Activated CD4-positive, alpha-beta T cell treated with anti-CD3 and anti-CD28 coated beads, Interleukin-2, amount 50 U/mL, for 48 hours (primary cell): ENCODE measurements at places on chromosomes 1 and 21.

GRCh38 chr1:171784784-171785183 is 3.3 kb downstream of the METTL13 start:
- DNase-seq = no peak

DNA sequence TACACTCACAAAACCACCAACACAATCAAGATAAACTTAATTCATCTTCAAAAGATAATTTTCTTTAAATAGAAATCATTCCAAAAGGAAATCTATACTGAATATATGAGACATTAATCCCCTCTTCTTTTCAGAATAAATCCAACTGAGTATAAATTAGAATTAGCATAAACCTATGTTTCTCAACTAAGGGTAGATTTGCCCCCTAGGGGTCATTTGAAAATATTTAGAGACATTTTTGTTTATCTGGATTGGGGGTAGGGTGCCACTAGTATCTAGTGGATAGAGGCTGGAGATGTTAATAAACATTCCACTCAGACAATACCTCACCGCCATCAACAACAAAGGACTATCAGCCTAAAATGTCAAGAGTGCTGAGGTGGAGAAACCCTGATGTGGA is 6.5 kb upstream of the TNFSF4 start:
- DNase-seq = no peak

- DNase-seq = no peak
Measured at GRCh38 chr1:246687002-246687401, 37.2 kb upstream of the SCCPDH start.

- no peak for DNase-seq
Measured at GRCh38 chr1:211547710-211548109, 31.3 kb downstream of the SLC30A1 start.

- no peak for DNase-seq
Measured at GRCh38 chr21:46356494-46357334, 32.8 kb downstream of the PCNT start.

GRCh38 chr1:239276051-239276450 is 110.3 kb upstream of the CHRM3 start:
- DNase-seq = no peak

GRCh38 chr21:46028573-46029091 is 47.1 kb downstream of the COL6A1 start:
- DNase-seq = no peak

- no peak for DNase-seq
Measured at GRCh38 chr1:176177764-176178163, 29.3 kb downstream of the COP1 start.

- no peak for DNase-seq
Measured at GRCh38 chr1:238023137-238023536, 132.4 kb upstream of the ZP4 start.

- no peak for DNase-seq
Measured at GRCh38 chr1:31761883-31762282, 2.3 kb downstream of the ADGRB2 start.

DNA sequence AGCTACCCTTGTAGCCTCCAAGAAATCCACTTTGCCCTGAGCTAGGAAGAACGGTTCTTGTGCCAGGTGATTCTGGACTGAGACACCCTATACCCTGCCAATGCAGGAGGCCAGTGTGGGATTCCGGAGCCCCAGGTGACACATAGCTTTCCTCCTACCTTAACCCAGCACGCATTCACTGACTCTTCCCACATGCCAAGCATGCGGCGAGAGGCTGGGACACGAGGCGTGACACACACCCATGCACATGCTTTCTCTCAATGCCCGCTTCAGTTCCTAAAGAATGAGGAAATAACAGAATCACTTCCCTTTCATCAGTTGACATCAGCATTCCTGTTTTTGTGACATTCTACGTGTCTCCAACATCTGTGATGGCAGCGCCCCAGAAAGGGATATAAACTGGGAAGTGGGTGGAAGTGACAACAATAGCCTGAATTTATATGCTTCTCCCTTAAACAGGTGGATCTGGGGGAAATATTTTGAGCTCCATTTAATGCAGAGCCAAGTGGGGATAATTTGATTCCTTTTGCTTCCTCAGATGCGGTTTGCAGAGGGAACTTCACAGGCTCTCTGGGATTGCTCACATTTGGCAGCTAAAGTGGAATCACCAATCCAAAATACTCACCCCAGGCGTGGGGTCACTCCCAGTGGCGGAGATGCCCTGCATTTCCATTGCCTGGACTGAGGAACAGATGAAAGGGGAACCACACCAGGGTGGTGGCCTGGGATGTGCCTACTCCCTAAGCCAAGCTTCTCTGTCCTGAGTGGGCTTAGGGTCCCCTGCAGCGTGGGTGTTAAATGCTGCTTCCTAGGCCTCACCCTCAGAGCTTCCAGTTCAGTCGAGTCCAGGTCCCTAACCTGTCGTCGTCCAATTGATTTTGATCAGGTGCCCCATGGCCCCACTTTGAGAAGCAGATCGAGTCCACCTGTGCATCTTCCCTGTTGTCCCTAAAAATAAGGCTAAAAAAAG is 445.1 kb downstream of the SIPA1L2 start:
- no peak for DNase-seq

- DNase-seq = no peak
Measured at GRCh38 chr1:165954940-165955339, 127.5 kb downstream of the UCK2 start.

- DNase-seq = no peak
Measured at GRCh38 chr1:212651521-212651920, 43.0 kb downstream of the ATF3 start.

DNA sequence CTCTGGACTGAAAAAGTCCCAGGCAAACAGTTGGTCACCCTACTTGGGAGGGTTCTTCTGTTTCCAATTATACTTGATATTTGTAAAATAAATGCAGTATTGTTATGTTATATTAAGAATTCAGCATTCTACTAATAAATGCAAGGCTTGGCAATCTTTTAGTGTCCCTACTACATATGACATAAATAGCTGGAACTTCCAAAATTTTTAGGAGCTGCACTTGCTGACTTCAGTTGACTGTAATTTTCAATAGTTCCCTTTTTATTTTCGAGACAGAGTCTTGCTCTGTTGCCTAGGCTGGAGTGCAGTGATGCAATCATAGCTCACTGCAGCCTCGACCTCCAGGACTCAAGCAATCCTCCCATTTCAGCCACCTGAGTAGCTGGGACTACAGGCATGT is 20.0 kb downstream of the FOXD3 start:
- DNase-seq = no peak

- no peak for DNase-seq
Measured at GRCh38 chr1:154744352-154745035, 125.6 kb downstream of the KCNN3 start.
